ENCODE measurements at places on chromosomes 7 and 10. TPM values are rescaled to one million over a fixed set of nuclear protein-coding genes. Genes with fewer than 3 reads are reported as not detected.

DNA sequence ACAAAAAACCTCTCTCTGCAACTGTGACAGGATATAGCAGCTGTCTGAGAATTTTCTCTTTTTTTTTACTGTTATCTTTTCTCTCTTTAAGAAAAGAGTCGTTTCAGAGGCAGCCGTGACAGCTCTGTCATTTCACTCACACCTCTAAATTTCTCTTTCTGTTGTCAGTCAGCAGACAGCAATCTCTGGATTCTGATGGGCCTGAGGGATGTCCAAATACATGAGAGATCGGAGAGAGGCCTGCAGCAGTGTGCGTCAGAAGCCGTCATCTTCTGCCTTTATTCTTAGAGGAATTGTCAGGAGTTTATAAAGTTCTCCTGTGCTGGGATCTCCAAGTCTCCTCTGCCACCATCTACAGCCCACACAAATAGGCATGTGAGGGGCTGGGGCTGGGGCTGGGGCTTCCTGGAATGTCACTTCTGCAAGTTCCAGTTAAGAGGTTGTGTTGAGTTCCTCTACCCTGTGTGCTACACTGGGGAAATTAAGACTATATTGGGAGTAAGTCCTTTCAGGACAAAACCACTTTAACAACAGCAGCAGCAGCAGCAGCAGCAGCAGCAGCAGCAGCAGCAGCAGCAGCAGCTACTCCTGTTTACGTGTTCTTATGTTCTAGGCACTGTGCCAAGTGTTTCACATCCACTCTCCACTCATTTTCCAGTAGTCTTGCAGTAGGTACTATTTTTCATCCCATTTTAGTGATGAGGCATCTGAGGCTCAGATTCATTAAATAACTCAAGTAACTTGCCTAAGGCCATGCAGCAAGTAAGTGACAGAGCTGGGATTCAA is 541.3 kb downstream of the LRMDA start:
- no peak overlapping the region for H3K4me3 ChIP-seq
- H3K27ac ChIP-seq: no peak overlapping the region
- H3K36me3 ChIP-seq: no peaks in the 10 kb centered on the region
- H3K27me3 ChIP-seq: no peaks in the 10 kb centered on the region

DNA sequence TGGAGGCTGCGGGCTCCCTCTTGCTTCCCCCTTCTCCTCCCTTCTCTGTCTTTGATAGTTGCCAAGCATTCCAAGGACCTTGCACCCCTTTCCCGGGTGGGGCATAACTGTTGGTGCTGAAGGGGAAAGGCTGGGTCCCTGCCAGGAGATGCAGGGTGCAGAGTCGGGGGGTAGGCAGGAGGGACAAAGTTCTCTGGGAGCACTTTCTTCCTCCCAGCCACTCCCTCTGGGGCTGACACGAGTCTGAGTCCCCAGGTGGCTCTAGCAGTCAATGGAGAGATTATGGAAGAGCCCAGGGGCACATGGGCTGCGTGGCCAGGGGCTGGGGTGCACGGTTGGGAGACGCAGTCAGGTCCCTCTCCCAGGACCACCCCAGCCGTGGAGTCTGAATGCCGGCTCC is 2.1 kb downstream of the CLDN15 start:
- no peak for DNase-seq
- no peak overlapping the region for H3K4me3 ChIP-seq
- no peak overlapping the region for H3K27ac ChIP-seq
- peaks cover 3% of the 10 kb centered on the region for H3K4me1 ChIP-seq
- peaks cover 41% of the 10 kb centered on the region for H3K36me3 ChIP-seq

Gene MCM10
- total RNA-seq: 0.50 TPM

Gene CADPS2
- not detected for total RNA-seq

Gene ADARB2
- total RNA-seq: not detected

Gene IL15RA
- total RNA-seq: 4.4 TPM

GRCh38 chr7:45917658-45918057 is 3.4 kb downstream of the IGFBP3 start:
- H3K4me3 ChIP-seq: no peak overlapping the region
- H3K4me1 ChIP-seq: peaks cover 27% of the 10 kb centered on the region
- peaks cover 49% of the 10 kb centered on the region for H3K27me3 ChIP-seq
- no peaks in the 10 kb centered on the region for H3K36me3 ChIP-seq

- H3K4me1 ChIP-seq: peaks cover 4% of the 10 kb centered on the region
- no peak overlapping the region for H3K27ac ChIP-seq
- H3K27me3 ChIP-seq: peaks cover 6% of the 10 kb centered on the region
- no peaks in the 10 kb centered on the region for H3K36me3 ChIP-seq
- no peak overlapping the region for H3K4me3 ChIP-seq
Observed at GRCh38 chr10:61663466-61663865, 737 bp downstream of the CABCOCO1 start.

GRCh38 chr10:10092581-10092980 is 925.1 kb upstream of the CELF2 start:
- no peak for DNase-seq
- H3K36me3 ChIP-seq: no peaks in the 10 kb centered on the region
- no peaks in the 10 kb centered on the region for H3K4me1 ChIP-seq

DNA sequence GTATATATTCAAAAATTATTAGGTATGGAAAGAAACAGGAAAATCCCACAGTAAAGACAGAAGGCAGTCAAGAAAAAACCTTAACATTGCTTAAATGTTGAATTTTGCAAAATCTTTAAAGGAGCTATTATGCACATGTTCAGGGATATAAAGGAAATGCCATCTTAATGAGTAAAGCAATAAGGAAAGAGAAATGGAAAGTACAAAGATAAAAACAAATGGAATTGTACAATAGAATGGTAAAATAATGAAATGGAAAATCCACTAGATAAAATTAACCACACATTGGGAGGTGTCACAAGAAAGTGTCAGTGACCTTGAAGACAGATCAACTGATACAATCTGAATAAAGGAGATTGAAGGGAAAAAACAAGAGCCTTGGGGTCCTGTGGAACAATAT is 82.0 kb downstream of the KIF20B start:
- H3K27me3 ChIP-seq: no peaks in the 10 kb centered on the region
- H3K27ac ChIP-seq: no peak overlapping the region
- no peak overlapping the region for H3K4me3 ChIP-seq
- H3K4me1 ChIP-seq: no peaks in the 10 kb centered on the region

Gene TEX47
- total RNA-seq: not detected

- no peak overlapping the region for H3K4me3 ChIP-seq
- no peaks in the 10 kb centered on the region for H3K4me1 ChIP-seq
Observed at GRCh38 chr10:628386-629045, 61.0 kb downstream of the DIP2C start.

DNA sequence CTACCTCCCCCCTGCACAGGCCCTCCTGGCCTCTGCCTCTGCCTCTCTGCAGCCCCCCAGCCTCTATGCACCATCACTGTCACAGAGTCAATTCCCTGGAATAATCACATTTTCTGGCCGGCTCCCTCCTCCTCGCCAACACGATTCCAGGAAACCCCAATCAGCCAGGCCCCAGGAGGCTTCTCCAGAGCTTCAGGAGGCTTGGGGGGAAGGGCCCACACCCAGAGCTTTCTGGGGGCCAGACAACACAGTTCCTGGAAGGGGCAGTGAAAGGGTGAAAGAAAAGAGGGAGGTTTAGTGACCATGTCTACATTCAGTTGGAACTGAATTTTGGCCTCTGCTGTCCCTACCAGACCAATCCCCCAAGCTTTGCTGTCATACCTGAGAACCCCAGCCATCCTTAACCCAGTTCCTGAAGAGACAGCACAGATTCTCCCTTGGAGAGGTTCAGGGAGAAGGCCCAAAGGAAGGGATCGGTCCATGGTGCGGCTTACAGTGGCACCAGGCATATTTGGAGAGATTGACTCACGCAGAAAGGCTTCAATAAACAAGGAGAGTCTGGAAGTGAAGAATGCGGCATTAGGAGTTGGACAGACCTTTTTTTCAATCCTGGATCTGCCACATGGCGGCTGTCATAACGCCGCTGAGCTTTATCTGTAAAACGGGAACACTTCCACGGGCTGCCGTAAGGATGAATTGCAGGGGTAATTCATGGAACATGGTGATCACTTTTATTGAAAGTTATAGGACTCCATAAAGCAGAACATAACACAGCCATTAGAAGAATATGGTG is 89.0 kb downstream of the NEURL1 start:
- no peak overlapping the region for H3K27ac ChIP-seq
- peaks cover 13% of the 10 kb centered on the region for H3K4me1 ChIP-seq
- no peaks in the 10 kb centered on the region for H3K36me3 ChIP-seq
- DNase-seq: no peak

Gene KDM7A
- 43.3 TPM for total RNA-seq

Gene OR6V1
- total RNA-seq: not detected

Gene IFIT1B
- 0.14 TPM for total RNA-seq
